ENCODE measurements at places on chromosomes 4 and X. TPM values are rescaled to one million over a fixed set of nuclear protein-coding genes. Genes with fewer than 3 reads are reported as not detected.

NDP gene
- total RNA-seq: 2.5 TPM

KLHL13 gene
- 85.8 TPM for total RNA-seq

NOX1 gene
- 1.3 TPM for total RNA-seq

MAGEE2 gene
- total RNA-seq: 0.74 TPM

SMARCA5 gene
- total RNA-seq: 92.5 TPM

SUPT20HL1 gene
- total RNA-seq: 0.16 TPM

TSPAN7 gene
- 14.1 TPM for total RNA-seq

P2RY4 gene
- 0.74 TPM for total RNA-seq

DAPP1 gene
- 19.6 TPM for total RNA-seq

C4orf36 gene
- 0.63 TPM for total RNA-seq

PAK3 gene
- 6.9 TPM for total RNA-seq

VCX3B gene
- total RNA-seq: not detected

NAT8L gene
- 0.16 TPM for total RNA-seq

NLRP2B gene
- not detected for total RNA-seq

SEL1L3 gene
- total RNA-seq: 33.4 TPM

MAD2L1 gene
- total RNA-seq: 15.5 TPM

MAGEA3 gene
- not detected for total RNA-seq

SSX2B gene
- total RNA-seq: not detected

KCNE5 gene
- 1.5 TPM for total RNA-seq

VCX2 gene
- not detected for total RNA-seq

MAGEB17 gene
- not detected for total RNA-seq

MAGEA12 gene
- total RNA-seq: not detected
